ENCODE measurements at places on chromosomes 1 and 21. TPM values are rescaled to one million over a fixed set of nuclear protein-coding genes. Genes with fewer than 3 reads are reported as not detected.

Gene BRDT
- not detected for total RNA-seq

Gene PERM1
- 80.3 TPM for total RNA-seq

Gene SMPDL3B
- not detected for total RNA-seq

Gene KRTAP7-1
- not detected for total RNA-seq

Gene THAP3
- total RNA-seq, result 17.2 TPM

Gene FAM110D
- 1.4 TPM for total RNA-seq

Gene SPRR2A
- 0.34 TPM for total RNA-seq

Gene AGBL4
- total RNA-seq, result not detected

DNA sequence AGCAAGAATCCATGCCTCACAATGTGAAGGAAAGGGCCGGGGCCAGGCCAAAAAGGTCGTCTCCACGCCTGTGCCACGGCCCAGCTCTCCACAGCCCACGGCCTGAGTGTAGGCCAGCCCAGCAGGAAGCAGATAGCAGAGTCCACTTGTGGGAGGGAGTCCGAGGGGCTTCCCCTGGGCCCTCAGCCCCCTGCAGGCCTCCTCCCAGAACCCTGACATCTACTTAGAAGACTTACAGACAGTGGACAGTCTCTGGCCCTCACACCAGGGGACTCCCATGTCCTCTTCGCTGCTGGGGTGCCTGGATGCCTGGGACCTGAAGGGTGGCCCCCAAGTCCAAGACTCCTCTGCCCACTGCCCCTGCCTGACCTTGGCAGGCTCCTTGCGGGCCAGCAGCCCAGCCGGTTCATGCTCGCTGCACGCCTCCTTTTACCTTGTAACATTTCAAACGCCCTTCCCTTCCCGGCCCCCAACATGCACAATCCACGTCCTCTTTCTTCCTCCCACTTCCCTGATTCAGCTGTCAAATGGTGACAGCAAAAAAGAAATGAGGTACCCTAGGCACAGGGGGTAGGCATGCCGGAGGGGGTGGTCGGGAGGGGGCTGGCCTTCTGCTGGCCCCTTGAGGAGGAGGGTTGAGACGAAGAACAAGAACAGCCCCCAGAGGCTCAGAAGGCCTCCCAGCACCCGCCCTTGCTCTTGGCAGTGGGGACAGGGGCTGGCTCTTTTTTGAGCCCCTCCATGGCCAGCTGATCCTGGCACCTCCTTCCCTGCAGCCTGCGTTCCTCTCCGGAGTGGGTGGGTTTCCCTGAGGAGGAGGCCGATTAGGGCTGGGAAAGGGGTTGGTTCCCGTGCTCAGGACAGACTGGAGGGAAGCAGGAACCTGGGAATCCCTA lies 997 bp upstream of the PTPN7 start:
- DNase-seq, result no peak
- H3K4me3 ChIP-seq, result no peak overlapping the region
- H3K27me3 ChIP-seq, result peaks cover 2% of the 10 kb centered on the region

GRCh38 chr1:235938709-235939479 lies 72.2 kb upstream of the LYST start:
- no peaks in the 10 kb centered on the region for H3K4me1 ChIP-seq
- H3K36me3 ChIP-seq, result no peaks in the 10 kb centered on the region
- no peak overlapping the region for H3K27ac ChIP-seq
- DNase-seq, result no peak
- peaks cover 3% of the 10 kb centered on the region for H3K27me3 ChIP-seq

- no peaks in the 10 kb centered on the region for H3K4me1 ChIP-seq
- H3K4me3 ChIP-seq, result no peak overlapping the region
- H3K27me3 ChIP-seq, result peaks cover 1% of the 10 kb centered on the region
- H3K27ac ChIP-seq, result no peak overlapping the region
- no peak for DNase-seq
These were observed 660 bp upstream of the RD3 start for GRCh38 chr1:211492511-211493132.

DNA sequence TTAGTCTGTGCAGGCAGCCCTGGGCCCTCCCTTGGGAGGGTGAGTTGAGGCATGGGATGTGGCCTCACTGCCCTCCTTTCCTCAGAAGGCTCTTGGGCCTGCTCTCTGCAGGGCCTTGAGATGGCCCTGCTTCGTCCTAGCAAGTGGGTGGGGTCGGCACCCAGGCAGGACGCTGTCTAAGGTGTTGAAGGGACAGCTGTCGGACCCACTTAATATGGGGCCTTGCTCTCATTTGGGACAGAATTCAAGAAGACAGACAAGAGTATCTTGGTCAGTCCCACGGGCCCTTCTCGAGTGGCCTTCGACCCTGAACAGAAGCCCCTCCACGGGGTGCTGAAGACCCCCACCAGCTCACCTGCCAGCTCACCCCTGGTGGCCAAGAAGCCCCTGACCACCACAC lies 26.0 kb upstream of the PDXK start:
- no peak overlapping the region for H3K4me3 ChIP-seq
- H3K4me1 ChIP-seq, result no peaks in the 10 kb centered on the region
- H3K27me3 ChIP-seq, result no peaks in the 10 kb centered on the region
- DNase-seq, result no peak

- H3K27me3 ChIP-seq, result no peaks in the 10 kb centered on the region
- no peak overlapping the region for H3K4me3 ChIP-seq
- H3K4me1 ChIP-seq, result peaks cover 17% of the 10 kb centered on the region
- H3K27ac ChIP-seq, result peak overlapping the region; percentile 10
- peaks cover 29% of the 10 kb centered on the region for H3K36me3 ChIP-seq
These were observed 81.6 kb upstream of the ACTL8 start for GRCh38 chr1:17673329-17674072.

DNA sequence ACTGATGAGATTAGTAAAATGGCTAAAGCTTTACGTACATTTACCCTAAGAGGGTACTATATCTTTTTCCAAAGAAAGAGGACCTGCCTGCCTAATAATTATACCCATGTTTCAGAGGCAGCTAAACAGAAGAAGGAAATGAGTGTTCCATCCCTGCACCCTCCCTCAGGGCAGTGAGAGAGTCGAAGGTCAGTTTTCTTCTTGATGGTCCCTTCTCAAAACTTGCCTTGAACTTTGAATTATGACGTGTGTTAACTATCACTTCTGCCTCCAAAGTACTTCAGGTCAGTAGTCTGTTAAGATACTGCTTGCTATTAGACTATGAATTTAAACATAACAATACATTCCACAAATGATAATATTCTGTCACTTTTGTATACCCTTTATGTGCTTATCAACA lies 294.8 kb upstream of the CHRM3 start:
- H3K27ac ChIP-seq, result no peak overlapping the region
- no peak for DNase-seq
- H3K4me3 ChIP-seq, result no peak overlapping the region
- no peaks in the 10 kb centered on the region for H3K27me3 ChIP-seq
- H3K4me1 ChIP-seq, result no peaks in the 10 kb centered on the region

DNA sequence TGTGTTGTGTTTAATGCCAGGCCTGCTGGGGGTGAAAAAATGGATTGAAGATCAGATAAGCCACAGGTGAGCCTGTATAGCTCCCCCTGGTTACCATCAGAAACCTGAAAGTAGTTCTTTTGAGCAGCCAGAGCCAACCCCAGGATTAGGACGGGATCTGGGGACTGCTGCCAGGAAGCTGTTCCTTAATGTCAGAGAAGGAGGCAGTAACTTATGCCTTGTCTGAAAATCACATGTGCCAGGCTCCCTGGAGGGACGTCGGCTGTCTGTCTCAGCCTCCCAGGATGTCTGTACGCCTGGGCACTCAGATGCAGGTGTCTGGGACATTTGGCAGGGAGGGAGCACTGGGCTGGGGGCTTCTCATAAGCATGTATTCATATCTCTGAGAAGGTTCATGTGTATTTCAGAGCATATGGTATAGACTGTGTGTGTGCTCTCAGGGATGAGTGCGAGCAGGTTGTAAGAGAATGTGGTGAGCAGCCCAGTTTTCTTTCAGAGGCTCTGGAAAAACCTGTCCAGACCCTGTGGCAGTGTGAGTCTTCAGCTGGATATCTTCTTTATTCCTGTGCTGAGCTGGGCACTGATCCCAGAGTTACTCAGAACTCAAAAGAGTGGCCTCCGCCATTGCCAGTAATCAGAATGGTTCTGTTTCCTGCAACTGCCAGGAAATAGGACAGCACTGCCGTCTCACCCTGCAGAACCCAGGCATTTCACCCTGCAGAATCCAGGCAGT lies 2.8 kb downstream of the FAM43B start:
- peaks cover 7% of the 10 kb centered on the region for H3K4me1 ChIP-seq
- no peaks in the 10 kb centered on the region for H3K36me3 ChIP-seq
- no peak for DNase-seq
- no peak overlapping the region for H3K27ac ChIP-seq

DNA sequence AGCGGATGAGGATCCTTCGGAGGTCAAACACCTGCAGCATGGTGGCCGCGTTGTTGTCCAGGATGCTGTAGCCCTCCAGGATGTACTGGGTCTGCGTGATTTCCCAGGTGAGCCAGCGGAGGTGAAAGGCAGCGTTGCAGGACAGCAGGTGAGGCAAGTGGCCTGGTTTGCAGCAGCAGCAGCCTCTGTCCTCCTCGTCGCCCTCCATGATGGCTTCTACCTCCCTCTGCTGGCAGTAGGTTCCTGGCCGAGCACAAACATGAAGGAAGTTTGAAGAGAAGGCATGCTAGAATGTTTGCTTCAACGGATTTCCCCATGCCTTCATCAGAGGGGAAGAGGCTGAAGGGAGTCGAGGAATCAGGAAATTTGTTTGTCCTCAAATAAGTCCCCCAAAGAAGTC lies 74.7 kb downstream of the NTPCR start:
- H3K36me3 ChIP-seq, result no peaks in the 10 kb centered on the region
- no peaks in the 10 kb centered on the region for H3K4me1 ChIP-seq
- no peak overlapping the region for H3K27ac ChIP-seq
- no peaks in the 10 kb centered on the region for H3K27me3 ChIP-seq
- DNase-seq, result peak; percentile 16

DNA sequence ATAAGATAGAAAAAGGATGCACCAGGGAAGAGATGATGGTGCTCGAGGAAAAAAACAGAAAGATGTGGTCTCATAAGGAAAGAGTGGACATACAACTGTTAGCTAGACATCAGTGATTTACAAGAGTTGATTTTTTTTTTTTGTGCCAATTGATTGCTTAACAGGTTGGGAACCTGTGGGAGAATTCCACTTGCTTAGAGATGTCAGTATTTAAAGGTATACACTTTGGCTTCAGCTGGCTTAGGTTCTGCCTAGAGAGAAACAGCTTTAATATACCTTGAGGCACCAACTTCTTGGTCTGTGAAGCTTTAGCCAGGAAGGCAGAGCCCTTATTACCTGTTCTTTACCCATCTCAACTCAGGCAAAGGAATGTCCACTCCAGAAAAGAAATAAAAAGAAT lies 303.8 kb downstream of the PAPPA2 start:
- H3K4me1 ChIP-seq, result no peaks in the 10 kb centered on the region
- no peak overlapping the region for H3K27ac ChIP-seq
- DNase-seq, result no peak
- no peak overlapping the region for H3K4me3 ChIP-seq
- no peaks in the 10 kb centered on the region for H3K36me3 ChIP-seq

- H3K36me3 ChIP-seq, result no peaks in the 10 kb centered on the region
- H3K4me3 ChIP-seq, result no peak overlapping the region
- DNase-seq, result no peak
- no peaks in the 10 kb centered on the region for H3K4me1 ChIP-seq
- no peak overlapping the region for H3K27ac ChIP-seq
- H3K27me3 ChIP-seq, result peaks cover 26% of the 10 kb centered on the region
These were observed 5.2 kb downstream of the FCGR2A start for GRCh38 chr1:161510477-161510876.

DNA sequence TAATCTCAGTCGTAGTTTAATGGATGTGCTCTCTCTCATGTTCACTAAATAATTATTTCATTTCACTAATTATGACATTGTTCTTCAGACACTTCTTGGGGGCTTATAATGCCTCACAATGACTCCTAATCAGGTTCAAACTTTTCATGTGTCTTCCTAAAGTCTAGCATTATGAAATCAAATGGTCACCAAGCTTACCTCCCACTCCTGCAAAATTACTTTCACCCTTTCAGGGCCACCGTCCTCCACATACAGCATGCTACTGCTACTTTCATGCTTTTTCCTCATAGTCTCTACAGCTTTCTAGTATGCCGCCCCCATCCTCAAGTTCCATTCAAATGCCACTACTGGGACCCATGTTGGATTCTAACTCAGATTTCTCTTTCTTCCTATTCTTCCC lies 59.8 kb upstream of the C1orf53 start:
- no peak overlapping the region for H3K27ac ChIP-seq
- H3K36me3 ChIP-seq, result no peaks in the 10 kb centered on the region
- H3K4me3 ChIP-seq, result no peak overlapping the region

DNA sequence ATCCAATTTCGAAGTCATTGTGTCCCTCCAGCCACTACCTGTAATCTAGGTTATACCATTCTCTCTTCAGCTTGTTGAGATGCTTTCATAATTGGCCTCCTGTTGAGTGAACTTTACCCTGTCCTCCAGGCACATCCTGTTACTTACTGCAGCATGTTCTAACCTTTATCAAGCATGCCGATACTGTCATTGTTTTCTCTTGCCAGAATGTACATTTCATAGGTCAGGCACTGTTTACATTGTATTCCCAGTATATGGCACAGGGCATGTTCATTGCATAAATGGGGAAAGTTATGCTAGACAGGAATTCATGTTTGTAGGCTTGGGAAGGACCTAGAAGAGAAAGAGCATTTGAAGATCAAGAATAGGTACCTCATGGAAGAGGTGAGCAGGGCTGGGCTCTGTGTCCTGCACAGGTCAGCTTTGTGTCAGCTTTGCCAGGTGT lies 10.2 kb downstream of the CXADR start:
- H3K4me1 ChIP-seq, result no peaks in the 10 kb centered on the region
- H3K27ac ChIP-seq, result no peak overlapping the region
- H3K27me3 ChIP-seq, result no peaks in the 10 kb centered on the region
- no peaks in the 10 kb centered on the region for H3K36me3 ChIP-seq
- no peak overlapping the region for H3K4me3 ChIP-seq

DNA sequence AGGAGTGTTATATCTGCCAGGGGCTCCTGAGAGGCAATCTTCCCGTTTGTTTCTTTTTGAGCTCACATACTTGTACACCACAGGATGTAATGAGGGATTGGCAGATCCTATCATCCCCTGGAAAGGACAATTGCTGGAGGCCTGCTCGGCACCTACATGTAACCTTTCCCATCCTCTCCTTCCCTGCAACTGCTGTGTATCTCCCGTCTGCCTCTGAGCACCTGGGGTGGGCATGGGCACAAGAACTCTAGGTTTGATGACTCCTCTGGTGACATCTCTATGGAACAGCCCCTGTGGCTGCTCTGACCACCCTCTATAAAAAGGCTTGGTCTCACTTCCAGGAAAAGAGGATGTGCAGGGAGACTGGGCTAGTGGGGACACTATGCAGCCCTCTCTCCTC lies 25.0 kb upstream of the SMIM12 start:
- no peak overlapping the region for H3K4me3 ChIP-seq
- peaks cover 11% of the 10 kb centered on the region for H3K27me3 ChIP-seq
- no peaks in the 10 kb centered on the region for H3K4me1 ChIP-seq
- no peaks in the 10 kb centered on the region for H3K36me3 ChIP-seq

DNA sequence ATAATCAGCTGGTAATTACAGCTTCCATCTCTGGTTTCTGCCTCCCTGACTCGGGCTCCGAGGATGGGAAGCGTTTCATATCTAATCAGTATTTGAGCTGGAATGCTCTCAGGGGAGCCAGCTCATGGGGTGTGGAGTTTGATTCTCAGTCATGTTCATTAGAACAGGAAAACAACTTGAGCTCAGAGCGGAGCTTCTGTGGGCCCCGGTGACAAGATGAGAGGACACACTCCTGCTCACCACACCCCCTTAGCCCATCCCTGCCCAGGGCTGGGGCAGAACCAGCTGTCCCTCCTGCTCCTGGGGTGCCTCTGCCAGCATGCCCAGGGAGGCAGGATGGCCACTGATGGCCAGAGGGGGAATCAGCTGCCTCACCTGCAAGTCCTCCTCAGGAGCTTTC lies 726.0 kb downstream of the PTPRU start:
- H3K4me1 ChIP-seq, result no peaks in the 10 kb centered on the region
- H3K27me3 ChIP-seq, result no peaks in the 10 kb centered on the region
- H3K4me3 ChIP-seq, result no peak overlapping the region
